ENCODE measurements at places on chromosomes 12 and 14.

DNA sequence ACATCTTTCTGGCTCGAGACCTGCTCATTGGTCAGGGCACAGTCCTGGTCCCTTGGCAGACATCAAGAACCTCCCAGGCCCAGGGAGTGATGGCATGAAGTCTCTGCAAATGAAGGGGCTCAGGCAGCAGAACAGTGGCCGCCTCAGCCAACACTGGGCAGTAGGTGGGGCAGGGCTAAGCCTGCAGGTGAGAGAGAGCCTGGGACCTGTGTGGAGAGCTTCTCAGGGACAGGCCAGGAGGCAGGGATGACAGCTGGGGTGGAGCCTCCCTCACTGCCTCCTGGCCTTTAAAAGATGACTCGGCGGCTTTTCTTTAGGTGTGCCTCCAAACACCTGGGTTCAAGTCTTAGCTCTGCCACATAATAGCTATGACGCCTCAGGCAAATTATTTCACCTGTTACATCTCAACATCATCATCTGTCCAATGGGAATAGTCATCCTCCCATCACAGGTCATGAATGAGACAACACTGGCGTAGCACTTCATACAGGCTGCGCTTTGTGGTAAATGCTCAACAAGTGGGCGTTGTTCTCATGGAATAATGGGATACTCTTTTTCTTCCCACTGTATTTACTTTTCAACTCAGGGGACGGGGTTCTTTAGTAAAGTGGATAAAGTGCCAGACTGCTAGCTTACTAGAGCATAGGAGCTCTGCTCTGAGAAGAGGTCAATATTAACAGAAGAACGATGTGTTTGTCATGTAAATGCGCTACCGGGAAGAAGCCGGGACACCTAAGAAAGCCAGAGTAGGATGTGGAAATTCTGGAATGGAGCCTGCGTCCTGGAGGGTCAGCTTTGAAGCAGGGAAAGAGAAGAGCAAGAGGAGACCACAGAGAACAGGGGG, 277.4 kb downstream of the FOXN3 start:
- no peak for DNase-seq

- peak; percentile 3 for DNase-seq
Observed at GRCh38 chr12:10673659-10674384, at the start of gene STYK1. STYK1 (minus strand) TSS chr12:10674052; CDS start chr12:10634618, 39,434 bp downstream.

GRCh38 chr12:94152292-94153078, 4.1 kb downstream of the PLXNC1 start:
- no peak for DNase-seq

DNA sequence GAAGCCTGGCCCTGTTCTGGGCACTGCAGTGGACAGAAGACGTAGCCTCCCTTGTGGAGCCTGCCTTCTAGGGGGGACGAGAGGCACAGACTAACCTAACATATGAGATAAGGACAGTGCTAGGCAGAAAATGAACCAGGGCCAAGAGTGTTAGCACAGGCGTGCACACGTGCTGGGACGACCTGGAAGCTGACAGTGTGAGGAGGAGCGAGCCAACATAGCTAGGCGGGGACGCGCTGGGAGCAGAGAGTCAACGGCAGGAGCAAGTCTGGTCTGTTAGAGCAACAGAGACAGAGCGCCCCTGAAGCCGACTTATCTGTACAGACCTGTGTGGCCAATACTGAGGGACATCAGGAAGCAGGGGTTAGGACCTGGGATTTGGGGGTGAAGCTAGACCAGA, 8.0 kb downstream of the PXMP2 start:
- no peak for DNase-seq

- no peak for DNase-seq
Observed at GRCh38 chr14:21917699-21918436, 244.2 kb upstream of the OR4E1 start.

DNA sequence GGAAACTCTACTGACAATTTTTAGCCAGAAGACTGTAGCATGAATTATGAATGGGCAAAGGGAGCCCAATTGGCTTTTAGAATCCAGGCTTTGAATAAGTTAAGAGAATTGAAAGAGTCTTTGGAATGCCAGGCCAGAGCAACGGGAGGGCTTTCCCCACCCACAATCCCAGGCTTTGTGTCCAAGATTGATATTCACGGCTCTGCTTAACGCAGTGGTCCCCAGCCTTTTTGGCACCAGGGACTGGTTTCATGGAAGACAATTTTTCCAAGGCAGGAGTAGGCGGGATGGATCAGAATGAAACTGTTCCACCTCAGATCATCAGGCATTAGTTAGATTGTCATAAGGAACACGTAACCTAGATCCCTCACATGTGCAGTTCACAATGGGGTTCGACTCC, 79.6 kb downstream of the EPS8 start:
- DNase-seq, result no peak

DNA sequence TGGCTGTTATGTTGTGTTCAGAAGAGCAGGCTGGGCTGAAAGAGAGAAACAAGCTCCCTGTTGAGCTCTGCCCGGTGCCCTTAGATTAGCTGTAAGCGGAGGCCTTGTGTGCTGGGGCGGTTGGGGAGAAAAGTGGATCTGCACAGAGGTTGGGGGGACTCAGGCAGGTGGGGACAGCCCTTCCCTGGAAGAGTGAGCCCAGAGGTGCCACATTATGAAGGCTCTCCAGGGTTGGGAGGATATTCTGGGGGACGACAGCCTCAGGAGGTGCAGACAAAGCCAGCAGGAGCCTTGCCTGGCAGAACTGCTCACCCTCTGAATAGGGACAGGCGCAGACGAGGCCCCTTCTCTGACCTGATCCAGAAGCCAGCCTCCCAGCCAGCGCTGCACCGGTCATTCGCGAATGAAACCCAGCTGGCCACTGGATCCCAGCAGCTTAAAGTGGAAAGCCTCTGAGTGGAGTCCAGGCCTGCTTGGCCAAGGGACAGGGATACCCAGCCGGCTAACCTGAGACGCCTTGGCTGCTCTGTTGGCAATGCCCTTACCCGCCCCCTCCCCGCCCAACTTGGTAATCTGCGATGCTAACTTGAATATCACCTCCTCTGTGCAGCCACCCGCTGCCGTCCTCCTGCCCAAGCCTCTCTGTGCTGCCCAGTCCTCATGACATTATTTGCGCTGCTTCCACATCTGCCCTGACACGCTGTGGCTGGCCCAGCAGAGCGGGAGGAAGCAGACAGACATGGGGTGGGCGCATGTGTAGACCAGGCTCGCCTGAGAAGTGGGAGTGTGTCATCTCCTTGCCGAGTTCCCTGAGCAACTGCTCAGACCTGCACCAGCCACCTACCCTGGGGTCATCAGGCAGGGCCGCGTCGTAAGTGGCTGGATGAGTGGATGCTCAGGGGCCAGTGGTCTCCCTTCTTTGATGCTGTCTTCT, 5.6 kb downstream of the HIP1R start:
- DNase-seq, result peak; percentile 59

- DNase-seq, result peak; percentile 19
Observed at GRCh38 chr14:100019156-100019744, 46.0 kb upstream of the EVL start.

- no peak for DNase-seq
Observed at GRCh38 chr14:89648510-89648909, 231.5 kb upstream of the FOXN3 start.

DNA sequence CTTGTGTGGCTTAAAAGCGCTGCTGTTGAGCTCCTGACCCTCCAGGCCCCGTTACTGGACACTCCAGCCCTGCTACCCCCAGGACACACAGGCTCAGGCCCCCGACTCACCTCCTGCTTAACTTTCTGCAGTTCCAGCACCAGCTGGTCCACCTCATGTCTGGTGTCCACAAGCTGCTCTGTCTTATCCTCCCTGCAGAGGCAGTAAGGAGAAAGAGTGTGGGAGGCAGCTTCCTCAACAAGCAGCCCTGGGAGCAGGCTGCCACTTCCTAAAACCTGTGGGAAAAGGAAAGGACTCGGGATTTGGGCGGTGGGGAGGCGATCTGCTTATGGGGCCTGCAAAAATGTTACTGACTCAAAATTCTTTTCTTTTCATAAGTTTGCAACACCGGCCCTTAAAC, 79.2 kb downstream of the CCDC88C start:
- no peak for DNase-seq

DNA sequence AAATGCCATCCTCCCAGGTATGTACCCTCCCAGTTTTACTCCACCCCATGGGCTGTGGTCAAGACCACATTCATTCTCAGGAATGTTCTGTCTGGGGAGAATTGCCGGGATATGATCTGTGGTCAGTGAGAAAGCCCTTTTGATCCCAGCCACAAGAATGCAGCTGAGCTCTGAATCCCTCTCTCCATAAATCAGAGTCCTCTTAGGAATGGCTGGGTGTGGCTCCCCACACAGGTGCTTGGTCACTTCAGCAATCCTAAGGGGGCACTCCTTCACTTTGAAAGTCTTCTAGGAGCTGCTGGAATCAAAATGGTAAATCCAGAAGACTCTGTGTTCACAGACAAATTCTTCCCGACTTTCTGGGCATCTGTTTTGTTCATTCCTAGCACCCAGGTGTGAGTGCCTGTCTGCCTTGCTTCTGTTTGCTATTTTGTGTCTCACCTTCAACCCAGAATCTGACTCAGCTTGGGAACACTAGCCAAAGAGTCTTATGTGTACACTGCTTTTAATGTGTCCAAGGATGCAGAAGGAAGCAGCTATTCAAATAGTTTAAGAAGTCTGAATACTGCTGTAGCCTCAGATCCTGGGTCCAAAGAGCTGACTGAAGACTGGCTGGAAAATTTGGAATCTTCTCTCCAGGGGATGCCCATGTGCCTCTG, 144.6 kb upstream of the CDKN3 start:
- no peak for DNase-seq

- no peak for DNase-seq
Observed at GRCh38 chr12:51848841-51849735, 570 bp upstream of the FIGNL2 start.

DNA sequence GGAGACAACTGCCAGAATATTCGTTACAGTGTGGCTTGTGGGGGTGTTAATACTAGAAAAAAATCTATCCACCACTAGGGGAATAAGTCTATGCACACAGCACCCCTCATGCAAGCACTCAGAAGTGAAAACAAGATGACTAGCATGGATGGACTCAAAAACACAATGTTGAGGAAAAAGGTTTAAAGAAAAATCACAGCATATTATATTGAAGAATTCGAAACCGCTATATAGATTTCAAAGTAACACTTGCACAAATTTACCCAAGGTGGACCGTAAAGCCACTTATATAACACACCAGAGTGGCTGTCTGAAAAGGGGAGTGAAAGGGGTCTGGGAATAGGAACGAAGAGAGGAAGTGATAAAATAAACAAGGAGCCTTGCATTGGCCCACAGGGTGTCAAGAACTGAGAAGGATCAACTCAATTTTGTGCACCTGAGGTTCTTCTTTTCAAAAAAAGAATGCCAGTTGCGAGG, 544 bp downstream of the ABCD4 start:
- DNase-seq, result no peak

GRCh38 chr14:53663709-53664108, 292.9 kb downstream of the BMP4 start:
- no peak for DNase-seq

DNA sequence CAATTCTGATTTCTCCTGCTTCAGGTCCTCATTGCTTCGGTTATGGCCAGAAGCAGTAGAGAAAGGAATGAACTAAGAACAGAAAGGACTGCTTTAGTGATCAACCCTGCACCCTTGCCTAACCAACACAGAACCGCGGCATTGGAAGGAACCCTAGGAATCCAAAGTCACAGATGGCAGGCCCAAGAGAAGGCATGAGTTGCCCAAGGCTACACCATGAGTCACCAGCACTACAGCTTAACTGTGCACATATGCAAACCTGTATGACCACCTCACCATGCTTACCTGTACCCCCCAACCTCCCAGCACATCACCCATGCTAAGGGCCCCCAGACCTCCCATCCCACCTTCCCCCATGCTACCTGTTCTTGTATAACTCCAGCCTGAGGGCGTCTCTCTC, 25.9 kb upstream of the BLTP3B start:
- no peak for DNase-seq

DNA sequence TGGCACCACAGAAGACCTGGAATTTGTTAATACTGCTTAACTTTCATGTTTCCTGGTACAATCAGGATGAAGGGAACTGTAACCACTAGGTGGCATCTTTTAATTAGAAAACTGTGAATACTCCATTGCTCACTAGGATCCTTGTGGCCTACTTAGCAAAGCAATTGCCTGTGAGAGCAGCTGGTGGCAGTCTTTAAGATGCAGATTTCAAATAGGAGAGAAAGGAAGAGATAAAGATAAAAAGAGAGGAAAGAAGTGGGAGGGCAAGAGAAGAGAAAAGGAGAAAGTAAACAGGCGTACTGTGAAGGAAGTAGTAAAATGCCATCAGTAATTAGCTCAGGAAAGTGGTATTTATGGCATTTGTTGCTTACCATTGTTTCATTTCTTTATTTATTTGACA, 114.5 kb downstream of the RAD51B start:
- DNase-seq, result no peak

GRCh38 chr14:30848449-30849240, 25.7 kb upstream of the COCH start:
- no peak for DNase-seq

DNA sequence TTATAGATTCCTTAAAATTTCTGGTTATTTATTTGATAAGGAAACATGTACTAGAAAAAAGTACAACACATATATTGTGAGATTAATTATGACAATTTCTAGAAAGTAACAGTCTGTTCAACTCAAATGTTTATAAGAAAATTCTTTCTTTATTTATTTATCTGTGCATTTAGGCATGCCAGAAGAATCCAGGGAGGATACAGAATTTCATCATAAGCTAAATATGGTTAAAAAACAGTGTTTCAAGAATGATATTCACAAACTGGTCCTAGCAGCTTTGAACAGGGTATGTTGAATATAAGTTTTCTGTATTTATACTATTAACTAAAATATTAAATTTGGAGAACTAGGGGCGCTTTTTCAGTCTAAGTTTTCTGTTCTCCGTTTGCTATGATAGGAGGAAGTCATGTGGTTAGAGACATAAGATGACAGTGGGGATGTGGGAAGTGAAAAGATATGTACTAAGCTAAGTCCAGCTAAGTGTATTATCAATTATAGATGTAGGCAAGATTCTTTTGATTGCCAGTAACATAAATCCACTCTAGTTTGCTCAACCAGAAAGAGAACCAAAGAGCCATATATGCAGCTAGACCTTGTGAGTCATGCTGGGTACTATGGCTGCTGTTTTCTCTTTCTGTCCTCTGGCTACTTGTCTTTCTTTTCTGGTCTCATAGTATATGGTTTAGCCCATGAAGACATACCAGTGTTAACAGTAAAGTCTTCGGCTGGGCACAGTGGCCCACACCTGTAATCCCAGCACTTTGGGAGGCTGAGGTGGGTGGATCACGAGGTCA, 39.0 kb downstream of the LRRK2 start:
- no peak for DNase-seq

DNA sequence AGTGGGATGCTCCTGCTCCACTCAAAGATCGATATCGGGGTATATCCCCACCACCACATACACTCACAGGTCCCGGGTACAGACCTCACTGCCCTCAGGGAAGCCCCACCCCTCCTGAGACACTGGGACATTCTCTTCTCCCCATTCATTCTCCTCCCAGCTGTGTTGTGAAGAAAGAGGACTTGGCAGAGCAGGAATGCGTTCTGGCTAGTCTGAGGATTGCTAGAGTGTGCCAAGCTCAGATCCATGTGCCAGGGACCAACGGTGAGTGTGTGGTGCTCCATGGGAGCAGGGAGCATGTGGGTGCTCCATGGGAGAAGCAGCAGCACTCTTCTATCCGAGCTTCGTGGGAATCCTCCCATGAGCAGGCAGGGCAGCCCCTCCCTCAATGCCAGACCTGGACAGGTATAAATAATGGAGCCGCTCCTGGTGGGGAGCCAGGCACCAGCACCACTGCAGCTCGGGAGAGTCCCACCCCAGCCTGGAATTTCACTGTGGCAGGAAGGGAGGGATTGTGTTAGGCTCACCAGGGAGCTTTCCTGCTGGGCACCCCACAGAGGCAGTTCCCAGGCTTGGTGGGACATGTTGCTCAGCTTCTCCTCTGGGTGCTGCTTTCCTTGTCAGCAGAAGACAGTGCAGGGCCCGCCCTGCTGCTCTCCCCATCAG, 2.3 kb upstream of the KRT5 start:
- no peak for DNase-seq

GRCh38 chr14:79602045-79602444, 609.3 kb downstream of the DIO2 start:
- no peak for DNase-seq
